Stimulated activated naive CD4-positive, alpha-beta T cell treated with Interleukin-2 at 50 U/mL for 16 hours (primary cell): ENCODE measurements at places on chromosomes 13 and 19.
A peak's percentile ranks its signal among the peaks of the same experiment; 100 is the strongest.

DNA sequence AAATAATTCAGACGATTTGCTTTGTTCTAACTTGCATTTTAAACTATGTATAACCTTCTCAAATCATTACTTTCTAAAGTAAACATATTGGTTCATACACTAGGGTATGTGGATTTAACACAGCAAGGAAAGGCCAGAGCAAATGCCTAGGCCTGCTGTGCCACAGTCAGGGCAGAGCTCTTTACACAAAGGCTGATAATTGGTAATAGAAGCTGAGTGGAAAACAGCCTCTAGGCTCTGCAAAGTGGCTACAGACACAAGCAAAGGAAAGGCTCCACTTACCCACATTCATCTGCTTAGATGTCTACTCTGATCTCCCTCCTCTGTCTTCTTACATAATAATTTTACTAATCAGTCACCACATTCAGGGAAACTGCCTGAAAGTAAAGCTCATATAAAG lies 382.9 kb downstream of the OLFM4 start:
- DNase-seq, result no peak

- DNase-seq, result no peak
Measured at GRCh38 chr13:75901501-75901900, 265.4 kb downstream of the LMO7 start.

DNA sequence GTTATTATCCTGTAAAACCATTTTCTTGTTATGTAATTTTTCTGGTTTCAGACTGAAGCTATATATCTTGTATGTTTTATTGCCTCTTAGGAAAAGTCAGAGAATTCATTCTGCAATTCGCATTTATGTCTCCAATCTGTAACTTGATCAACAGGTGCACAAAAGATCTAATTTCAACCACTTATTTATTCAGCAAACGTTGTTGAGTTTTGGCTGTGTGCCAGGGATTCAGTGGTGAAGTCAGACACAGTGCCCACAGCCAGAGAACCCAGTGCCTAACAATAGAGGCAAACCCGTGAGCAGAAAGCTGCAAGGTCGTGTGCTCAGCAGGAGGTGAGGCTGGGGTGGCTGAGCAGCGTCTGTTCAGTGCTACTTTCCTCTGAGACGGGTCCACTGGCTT lies 119.5 kb upstream of the MCF2L start:
- no peak for DNase-seq

- DNase-seq, result no peak
Measured at GRCh38 chr19:9836021-9836420, 903 bp downstream of the PIN1 start.

GRCh38 chr13:110560601-110561343 lies 750 bp downstream of the RAB20 start:
- no peak for DNase-seq

DNA sequence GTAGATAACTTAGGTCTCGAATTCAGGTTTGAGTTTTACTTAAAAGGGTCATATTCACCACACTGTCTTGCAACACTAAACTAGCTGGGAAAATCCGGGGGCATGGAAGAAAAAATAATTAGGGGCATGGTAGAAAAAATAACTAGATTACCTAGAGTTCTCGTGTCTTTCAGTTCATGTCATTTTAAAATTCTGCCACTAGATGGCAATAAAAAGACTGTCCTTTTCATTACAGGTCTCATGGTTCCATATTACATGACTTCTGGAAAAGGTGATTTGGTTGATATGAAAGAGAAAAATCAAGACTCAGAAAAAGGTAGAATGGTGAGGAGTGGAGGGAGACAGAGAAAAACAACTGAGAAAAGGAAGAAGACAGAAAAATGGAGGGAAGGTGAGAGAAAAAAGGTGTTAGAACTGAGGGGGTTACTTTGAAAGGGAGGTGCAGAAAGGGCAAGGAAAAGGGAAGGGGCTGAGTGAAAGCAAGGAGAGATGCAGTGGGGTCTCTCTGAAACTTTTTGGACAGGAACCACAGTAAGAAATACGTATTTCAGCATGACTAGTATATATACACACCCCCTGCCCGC lies 299.0 kb downstream of the KLF12 start:
- DNase-seq, result no peak

DNA sequence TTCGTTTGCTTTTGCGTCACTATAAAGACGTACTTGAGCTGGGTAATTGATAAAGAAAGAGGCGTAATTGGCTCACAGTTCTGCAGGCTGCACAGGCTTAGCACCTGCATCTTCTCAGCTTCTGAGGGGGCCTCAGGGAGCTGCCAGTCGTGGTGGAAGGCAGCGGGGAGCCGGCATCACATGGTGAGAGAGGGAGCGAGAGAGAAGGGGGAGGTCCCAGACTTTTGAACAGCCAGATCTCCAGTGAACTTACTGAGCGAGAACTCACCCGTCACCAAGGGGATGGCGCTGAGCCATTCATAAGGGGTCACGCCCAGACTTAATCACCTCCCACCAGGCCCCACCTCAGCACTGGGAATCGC lies 58.7 kb upstream of the F7 start:
- DNase-seq, result no peak

- DNase-seq, result no peak
Measured at GRCh38 chr13:72561791-72562190, 165.6 kb downstream of the MZT1 start.

- DNase-seq, result no peak
Measured at GRCh38 chr19:15379999-15380647, 536 bp upstream of the AKAP8 start.

DNA sequence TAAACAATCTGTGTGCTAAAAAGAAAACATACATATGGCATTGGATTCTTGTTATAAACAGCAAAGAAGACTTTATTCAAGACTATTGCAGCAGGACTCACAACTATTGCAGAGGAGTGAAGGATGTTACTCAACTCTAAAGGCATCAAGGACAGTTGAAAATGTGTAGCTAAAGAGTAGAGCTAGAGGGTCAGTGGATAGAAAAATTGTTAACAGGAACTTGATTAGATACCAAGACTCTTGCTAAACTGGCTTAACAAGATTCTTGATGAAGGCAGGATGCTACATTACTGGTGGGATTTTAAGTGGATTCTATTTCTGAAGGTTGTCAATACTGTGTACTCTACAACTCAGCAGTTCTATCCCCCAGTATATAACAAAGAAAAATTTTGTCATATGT lies 1183.3 kb downstream of the SLITRK1 start:
- DNase-seq, result no peak

DNA sequence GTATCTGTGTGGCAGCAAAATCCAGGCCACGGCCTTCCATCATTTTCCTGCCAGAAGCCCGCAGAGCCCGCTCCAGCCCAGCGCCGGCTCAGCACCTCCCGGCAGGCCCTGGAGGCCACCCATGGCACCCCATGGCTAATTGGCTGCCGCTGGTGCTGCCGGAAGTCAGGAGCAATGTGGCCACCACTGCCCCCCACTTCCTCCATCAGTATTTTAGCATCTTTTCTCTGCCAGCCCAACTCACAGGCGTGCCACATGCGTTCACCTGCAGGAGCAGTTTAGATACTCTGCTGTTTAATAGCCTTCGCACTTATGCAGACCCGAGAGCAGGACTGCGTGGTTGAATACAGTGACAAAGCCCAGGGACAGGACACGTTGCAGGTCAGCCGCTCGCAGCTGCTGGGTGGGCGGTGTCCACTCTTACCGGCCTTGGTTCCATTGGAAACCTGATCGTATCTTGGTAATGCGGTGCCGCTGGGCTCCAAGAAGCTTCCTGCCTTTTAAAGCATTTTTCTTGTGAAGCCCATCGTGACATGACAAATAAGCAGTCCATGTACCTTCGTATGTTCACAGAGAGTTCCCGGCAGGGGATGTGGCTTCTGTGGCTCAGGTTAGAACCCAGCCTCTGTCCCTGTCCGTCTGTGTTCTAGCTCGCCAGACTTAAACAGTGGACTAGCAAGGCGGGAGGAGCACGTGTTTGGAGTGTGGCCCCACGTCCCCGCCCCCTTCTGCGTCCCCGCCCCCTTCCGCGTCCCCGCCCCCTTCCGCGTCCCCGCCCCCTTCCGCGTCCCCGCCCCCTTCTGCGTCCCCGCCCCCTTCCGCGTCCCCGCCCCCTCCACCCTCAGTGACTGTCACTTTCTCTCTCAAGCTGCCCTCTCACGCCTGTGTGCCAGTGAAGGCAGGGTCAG lies 162.0 kb upstream of the SOX1 start:
- no peak for DNase-seq

DNA sequence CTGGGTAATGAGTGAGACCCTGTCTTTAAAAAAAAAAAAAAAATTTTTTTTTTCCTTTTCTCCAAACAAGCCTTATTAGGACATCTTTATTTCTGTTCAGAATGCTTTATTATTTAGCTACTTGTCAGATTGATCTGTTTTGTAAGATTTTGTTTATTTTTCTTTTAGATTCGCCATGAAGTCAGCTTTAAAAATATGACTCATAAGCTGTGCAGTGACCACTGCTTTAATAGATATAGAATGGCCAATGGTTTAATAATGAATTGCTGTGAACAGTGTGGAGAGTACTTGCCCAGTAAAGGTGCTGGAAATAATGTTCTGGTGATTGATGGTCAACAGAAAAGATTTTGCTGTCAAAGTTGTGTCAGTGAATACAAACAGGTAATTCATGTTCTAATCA lies 47.7 kb downstream of the ZMYM2 start:
- DNase-seq, result no peak

DNA sequence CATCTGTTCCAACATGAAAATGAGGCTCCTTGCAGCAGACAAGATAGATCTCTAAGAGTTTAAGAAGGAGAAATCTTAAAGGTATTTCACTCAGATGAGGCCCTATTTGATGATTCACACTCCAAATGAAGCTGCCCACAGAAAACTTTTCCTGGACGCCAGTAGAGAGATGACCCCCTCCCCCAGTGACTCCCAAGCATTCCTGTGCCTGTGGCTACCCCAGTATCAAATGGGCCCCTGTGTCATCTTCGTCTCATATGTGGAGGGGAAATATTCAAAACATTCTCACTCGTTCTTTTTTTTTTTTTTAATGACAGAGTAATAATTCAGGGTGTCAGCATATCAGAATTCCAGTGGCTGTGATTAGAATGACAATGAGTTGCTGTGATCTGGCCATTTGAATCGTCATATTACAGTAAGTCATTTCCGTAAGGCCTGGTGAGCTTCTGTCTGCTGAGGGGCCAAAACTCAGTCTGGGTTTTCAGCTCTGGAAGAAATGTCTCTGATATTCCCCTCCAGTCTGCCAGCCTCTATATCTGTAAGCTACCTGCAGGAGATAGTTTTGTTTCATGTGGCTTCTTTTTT lies 194.7 kb downstream of the URI1 start:
- DNase-seq, result no peak

DNA sequence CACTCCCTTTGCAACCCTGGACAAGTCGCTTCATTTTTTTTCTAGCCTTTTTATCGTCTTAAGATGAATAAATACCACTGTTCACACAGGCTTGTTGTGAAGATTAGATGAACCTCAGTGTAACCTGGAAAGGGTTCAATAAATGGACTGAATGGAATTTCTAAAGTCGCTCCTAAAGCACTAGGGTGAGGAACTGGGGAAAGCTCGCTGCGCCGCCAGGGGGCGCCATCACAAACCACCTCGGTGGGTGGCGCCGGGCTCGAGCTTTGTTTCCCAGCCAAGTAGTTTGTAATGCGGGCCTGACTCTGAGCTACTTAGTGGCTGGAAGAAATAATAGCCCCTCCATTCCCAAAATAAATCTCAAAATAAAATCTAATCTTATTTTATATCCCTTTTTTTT lies 2.2 kb upstream of the CEACAM6 start:
- peak; percentile 62 for DNase-seq

DNA sequence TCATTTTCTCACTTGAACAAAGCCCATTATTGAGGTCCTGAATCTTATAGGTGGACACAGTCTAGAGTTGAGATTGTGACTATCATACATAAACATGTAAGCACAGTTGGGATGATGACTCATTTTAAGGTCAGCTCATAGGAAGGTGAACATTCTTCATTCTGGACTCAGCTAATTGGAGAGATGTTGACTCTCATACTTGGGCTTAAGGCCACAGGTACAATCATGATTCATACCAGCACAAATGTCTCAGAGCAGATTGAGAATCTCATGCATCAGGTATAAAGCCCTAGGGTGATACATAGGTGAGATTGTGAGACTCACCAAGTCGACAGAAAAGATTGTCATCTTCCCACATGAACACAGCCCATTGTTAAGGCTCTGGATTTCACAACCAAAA lies 62.3 kb upstream of the ZNF724 start:
- no peak for DNase-seq

DNA sequence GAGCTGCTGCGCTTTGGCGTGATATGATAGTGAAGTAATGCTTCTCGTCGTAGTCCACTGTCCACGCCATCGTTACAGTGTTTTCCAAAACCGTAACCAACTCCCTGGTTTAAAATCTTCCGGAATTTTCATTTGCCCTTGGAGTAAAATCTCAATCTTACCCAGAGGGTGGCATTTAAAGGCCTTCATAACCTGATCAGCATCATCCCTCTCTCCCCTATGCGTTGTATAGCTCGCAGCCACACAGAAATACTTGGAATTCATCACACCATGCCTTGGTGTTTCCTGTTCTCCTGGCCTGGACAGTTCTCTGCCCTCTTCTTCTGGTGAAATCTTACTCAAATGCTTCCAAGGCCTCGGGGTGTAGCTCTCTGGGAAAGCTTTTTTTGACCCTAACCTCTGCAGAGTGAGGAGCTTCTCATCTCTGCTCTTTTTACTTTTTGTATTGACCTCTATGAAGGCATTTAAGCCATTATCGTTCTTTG lies 839 bp downstream of the MPHOSPH8 start:
- no peak for DNase-seq

GRCh38 chr19:38429055-38429810 lies 3.2 kb upstream of the RASGRP4 start:
- peak; percentile 51 for DNase-seq

DNA sequence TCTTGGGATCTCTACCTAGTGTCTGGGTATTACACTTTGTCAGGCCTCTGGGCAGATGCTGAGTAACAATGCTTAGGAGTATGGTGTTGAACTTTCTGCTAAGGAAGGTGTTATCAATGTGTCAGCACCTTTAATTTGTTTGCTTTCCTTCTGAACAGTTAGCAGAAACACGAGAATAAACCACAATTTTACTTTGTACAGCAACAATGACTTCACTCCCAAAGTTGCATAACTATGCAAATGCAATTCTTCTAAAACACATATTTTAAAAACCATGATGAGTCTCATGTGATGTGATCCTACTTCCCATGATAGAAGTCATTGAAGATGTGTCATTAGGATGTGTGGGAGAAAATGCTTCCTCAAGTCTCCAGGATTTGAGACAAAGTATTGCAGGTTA lies 155.0 kb downstream of the POSTN start:
- DNase-seq, result no peak

GRCh38 chr13:94548821-94549231 lies 47.1 kb downstream of the TGDS start:
- peak; percentile 38 for DNase-seq

- DNase-seq, result no peak
Measured at GRCh38 chr19:38799104-38799503, 10.1 kb downstream of the LGALS7B start.
